ENCODE measurements at places on chromosomes 3 and 15.

- no peak for DNase-seq
Observed at GRCh38 chr3:41159588-41160189, 39.6 kb upstream of the CTNNB1 start.

DNA sequence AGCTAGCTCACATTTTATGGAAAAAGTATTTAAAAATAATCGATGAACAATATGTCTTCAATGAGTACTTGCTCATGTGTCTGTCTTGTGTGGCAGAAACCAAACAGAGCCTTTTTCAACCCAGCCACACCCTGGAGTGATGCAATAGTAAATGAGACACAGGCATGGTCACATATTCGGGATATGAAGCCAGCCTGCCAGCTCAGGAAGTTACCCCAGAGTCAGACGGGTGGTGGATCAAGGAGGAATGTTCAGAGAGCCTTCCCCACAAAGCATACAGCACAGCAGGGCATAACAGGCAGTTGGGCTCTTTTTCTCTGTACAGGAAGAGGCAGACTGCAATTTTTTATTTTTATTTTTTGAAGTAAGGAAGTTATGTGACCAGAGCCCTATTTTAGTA, 27.3 kb downstream of the LARP6 start:
- DNase-seq: no peak

DNA sequence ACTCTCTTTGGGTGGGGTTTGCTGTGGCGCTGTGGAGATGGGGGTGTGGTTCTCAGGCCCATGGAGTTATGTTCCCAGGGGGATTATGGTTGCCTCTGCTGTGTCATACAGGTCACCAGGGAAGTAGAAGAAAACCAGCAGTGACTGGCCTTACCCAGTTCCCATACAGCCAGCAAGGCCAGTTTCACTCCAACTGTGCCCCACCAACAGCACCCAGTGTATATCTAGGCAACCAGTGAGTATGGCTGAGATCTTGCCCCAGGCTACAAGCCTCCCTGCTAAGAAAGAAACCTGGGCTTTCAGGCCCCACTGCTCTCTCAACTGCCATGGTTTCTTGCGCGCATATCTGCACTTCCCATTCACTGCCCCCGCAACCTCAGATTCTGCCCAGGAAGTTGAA, 31.4 kb upstream of the RARB start:
- no peak for DNase-seq

DNA sequence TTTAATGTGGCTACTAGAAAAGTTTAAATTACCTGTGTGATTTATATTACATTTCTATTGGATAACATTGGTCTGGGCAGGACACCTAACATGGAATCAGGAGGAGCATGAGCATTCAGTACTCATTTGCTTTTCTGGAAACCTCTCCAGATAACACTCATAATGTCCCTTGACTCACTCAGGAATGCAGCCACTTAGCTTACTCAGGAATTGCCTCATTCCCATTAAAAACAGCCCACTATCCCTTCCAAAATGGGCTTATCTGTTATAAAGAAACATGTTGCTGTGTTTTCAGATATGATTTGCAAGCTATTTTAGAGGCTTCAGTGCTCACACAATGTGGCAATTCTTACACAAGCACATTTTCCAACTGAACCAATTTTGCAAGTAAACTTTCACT, 17.1 kb downstream of the GBE1 start:
- no peak for DNase-seq

GRCh38 chr3:185549122-185549521, 3.3 kb downstream of the LIPH start:
- DNase-seq: no peak

GRCh38 chr3:177250151-177250550, 52.9 kb upstream of the TBL1XR1 start:
- no peak for DNase-seq

DNA sequence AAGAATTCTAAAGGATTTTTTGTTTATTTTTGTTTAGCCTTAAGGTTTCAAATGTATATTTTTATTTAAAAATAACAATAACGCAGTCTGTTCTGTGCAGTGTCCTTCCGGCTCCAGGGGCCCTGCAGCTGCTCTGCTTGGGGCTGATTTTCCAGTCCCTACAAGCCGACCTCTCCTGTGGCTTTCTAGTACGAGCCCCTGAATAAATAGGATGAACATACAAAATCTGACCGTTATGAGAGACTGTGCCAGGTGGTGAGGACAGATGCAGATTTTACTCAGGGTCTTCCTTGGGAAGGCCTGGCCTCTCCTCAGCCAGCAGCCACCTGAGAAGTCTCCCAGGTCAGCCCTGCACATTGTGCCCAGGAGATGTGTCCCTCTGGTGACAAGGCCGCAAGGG, 59.2 kb upstream of the ADAMTS17 start:
- no peak for DNase-seq

- no peak for DNase-seq
Observed at GRCh38 chr15:101652786-101653430, 727 bp upstream of the TM2D3 start.

DNA sequence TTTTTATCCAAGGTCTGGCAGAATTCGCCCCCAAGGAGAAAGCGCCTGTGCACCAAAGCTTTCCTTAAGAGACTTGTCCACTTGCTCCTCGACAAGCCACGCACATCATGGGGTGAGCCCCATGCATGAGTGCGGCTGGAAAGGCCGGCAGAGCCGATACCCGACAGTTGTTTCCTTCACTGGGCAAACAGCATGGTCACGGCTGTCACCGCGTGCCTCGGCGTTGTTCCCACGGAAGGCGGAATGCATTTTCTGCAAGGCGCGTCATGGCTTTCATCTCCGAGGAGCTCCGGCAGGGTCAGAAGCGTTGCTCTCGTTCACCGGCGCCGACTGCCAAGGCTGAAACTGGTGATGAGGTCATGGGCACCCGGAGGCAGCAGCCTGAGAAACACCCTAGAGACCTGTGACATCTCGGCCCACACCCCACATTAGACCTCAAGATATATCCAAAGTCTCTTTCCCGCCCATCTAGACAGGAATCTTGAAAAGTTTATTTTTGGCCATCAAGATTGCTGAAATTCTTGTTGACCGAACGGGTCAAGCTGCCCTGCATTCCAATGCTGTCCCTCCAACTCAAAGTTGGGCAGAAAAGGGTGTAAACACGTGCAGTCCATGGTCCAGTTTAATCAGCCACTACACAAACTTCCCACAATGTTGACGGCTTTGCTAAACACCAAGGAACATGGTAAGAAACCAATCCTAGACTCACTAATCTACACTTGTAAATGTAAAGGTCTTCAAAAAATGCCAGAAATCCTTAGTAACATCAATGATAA, 604 bp upstream of the TJP1 start:
- DNase-seq: no peak

DNA sequence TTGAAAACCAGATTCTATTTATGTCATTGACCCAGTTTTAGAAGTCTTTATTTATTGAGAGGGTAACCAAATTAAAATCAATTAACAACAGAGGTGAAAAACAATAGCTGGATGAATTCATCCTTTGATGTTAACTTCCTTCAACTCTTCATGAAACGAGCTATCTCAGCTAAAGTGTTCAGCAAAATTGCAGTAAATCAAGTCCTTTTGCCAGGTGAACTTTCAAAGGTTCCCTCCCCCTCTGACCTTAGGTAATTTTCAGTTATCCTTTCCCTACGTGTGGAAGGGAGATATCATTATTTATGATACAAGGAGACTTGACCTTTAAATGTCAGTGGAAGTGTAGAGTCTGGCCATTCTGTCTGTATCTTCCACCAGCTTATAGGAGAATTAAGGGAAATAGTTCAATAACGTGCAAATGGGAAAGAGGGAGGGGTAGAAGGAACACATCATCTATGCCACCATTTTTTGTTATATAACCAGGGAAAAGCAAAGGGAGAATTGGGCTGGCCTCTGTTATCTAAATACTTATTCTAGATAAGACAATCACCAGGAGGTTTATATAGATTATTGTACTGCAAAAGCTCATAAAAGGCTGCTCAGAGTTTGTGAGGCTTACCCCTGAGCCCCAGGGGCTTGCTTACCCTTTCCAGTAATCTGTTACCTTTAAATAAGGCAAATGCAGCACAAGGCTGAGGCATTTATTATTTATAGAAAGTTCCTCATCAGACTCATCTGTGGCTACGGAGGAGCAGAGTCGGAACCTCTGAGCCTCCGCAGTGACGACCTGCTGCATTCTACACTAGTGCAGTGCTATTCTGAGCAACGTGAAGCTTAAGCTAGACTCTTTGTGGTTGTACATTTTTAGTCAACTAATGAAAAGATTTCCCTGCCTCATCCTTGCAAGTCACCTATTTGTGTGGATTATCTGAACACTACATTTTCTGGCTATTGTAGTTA, 97.7 kb upstream of the ZBED2 start:
- DNase-seq: no peak

DNA sequence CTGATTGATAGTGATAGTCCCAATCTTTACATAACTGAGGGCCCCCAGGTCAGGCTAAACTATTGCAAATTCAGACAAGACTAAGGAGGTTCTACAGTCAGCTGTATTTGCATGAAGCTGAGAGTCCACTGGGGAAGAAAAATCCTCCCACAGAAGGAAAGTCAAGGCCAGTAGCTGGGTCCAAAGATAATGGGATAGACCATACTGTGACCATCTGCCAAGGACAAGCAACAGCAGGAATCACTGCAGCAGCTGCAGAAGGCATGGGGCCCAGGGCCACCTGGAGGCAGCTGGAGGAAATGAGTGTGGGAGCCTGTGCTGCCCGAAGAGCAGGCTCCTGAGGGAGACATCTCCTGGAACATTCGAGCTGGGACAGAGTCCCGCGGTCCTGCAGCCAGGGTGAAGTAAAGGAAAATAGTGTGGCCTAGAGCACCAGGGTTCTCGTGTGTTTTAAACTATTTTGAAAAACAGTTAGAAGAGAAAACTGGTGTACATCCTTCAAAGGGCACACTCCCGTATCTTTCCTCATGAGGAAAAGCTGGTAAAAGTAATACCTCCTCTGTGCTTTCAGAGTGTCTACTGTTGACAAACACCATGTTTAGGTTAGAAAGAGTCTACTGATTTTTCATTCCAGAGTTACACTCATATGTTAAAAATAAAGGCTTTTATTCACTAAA, 13.2 kb upstream of the TMEM212 start:
- DNase-seq: no peak

DNA sequence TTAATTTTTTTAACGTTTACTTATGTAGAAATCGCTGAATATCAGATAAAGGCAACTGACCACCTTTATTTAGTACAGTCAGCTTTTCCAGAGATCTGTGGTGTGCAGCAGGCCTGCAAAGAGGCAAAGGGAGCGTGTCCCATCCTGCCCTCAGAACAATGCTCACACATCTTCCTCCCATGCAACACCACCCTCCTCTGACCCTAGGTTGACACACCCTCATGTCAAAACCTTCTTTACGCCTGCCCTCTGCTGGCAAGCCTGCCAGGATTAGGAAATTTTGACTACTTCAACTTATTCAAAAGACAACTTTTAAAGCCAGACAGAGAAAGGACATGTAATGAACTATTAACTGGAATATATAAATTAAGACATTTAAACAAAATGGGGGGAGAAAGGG, 513.7 kb downstream of the FOXP1 start:
- no peak for DNase-seq

GRCh38 chr3:127822682-127823425, 539 bp upstream of the MGLL start:
- DNase-seq: no peak

GRCh38 chr3:13158871-13159270, 85.6 kb upstream of the IQSEC1 start:
- no peak for DNase-seq

DNA sequence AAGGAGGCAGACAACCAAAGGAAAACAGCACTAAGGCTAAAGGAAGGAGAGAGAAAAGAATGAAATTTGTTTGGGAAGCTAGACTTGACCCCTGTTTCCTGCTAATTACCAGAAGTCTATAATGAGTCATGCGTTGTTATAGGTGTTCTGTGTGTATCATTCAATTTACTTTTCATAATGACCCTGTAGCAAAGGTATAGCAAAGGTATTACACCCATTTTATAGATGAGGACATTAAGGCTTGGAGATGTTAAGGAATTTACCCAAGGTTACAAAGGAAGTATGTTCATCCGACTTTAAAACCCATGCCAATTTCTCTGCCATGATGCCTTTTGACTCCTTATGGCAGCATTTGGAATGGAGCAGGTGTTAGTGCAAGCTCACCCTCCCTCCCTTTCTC, 54.9 kb downstream of the RAP2B start:
- no peak for DNase-seq

GRCh38 chr15:62783303-62783957, 259.1 kb upstream of the TPM1 start:
- DNase-seq: no peak

Data from activated CD8-positive, alpha-beta memory T cell treated with anti-CD3 and anti-CD28 coated beads for 48 hours (primary cell).